ENCODE measurements at places on chromosomes 4 and X.

GRCh38 chr4:168138143-168138542, 45.8 kb downstream of the ANXA10 start:
- DNase-seq: no peak

DNA sequence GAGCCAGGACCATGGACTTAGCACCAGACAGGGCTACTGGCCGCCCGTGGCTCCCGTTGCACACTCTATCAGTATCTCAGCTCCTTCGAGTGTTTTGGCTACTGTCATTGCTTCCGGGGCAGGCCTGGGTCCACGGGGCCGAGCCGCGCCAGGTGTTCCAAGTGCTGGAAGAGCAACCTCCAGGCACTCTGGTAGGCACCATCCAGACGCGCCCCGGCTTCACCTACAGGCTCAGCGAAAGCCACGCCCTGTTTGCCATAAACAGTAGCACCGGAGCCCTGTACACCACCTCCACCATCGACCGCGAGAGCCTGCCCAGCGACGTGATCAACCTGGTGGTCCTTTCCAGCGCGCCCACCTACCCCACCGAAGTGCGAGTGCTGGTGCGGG, 1.6 kb downstream of the FAT4 start:
- DNase-seq: no peak

- no peak for DNase-seq
Measured at GRCh38 chr4:102787096-102787881, 26.5 kb upstream of the MANBA start.

DNA sequence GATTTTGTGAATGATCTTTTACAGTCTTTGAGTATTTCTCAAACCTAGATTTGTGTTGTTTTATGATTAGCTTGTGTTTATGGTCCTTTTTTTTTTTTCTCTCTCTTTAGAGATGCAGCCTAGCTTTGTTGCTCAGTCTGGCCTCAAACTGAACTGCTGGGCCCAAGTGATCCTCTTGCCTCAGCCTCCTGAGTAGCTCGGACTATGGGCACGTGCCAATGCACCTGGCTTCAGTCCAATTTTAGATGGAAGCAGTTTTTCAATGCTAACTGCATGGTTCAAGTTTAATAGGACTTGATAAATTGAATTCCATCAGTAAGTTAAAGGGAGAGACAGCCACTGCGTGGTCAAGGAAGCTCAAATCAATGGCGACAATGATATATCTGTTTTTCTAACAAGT, 3.8 kb upstream of the FGG start:
- no peak for DNase-seq

GRCh38 chr4:141636771-141637460, 533 bp downstream of the IL15 start:
- DNase-seq: no peak

- DNase-seq: no peak
Measured at GRCh38 chrX:153381684-153382532, 19.2 kb downstream of the PNMA6E start.

GRCh38 chrX:67607466-67607865, 63.6 kb downstream of the AR start:
- no peak for DNase-seq

DNA sequence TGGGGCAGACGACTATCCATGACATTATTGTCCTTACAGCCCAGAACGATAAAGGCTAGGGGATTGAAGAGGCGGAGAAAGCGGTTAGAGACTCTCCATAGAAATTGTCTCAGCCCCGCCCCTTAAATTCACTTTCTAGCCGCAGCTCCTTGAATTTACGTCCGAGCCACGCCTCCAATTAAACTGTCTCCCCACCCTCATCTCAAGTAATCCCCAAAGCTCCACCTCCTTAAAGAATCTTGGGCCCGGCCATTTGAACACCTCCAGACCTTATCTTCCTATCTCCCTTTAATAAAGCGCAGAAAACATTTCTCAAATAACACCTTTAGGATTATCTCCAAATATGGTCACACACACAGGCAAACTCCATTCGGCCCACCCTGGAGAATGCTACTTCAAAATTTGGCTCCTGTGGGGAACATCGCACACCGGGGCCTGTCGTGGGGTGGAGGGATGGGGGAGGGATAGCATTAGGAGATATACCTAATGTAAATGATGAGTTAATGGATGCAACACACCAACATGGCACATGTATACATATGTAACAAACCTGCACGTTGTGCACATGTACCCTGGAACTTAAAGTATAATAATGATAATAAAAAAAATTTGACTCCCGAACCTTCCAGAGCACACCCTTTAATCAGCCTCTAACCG, 7.2 kb upstream of the MAGIX start:
- DNase-seq: no peak

GRCh38 chr4:67030636-67031035, 514.7 kb downstream of the CENPC start:
- no peak for DNase-seq
